Chondrocyte (in vitro differentiated cells): ENCODE measurements at places on chromosomes 6 and 20. TPM values are rescaled to one million over a fixed set of nuclear protein-coding genes. Genes with fewer than 3 reads are reported as not detected.

DNA sequence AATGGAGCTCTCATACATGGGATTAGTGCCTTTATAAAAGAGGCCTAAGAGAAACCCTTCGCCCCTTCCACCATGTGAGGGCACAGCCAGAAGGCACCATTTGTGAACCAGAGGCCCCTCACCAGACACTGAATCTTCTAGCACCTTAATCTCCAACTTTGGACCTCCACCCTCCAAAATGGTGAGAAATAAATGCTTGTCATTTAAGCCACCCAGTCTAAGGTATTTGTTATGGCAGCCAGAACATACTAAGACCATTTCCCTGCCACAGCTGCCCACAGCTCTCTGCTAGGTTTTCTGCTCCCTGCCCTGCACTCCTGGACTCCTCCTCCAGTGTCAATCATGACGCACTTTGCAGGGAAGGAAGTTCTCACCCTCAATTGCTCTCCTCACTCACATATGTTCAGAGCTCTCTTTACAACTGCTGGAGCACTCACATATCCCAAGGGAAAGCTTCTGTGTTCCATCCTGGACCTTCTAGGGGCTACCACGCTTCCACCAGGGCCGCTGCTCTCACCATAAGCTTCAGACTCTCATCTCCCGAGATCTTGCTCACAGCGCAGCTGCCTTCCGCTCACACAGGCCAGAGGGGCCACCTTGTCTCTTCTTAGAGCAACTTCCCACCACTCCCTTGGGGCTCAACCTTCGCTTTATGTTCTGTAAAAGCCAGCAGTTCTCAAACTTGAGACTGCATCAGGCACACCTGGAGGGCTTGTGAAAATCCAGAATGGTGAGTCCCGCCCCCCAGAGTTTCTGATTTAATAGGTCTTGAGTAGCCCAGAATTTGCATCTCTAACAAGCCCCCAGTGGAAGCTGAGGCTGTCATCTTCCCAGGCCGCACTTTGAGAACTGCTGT is 1.6 kb upstream of the LY86 start:
- DNase-seq, result no peak

DNA sequence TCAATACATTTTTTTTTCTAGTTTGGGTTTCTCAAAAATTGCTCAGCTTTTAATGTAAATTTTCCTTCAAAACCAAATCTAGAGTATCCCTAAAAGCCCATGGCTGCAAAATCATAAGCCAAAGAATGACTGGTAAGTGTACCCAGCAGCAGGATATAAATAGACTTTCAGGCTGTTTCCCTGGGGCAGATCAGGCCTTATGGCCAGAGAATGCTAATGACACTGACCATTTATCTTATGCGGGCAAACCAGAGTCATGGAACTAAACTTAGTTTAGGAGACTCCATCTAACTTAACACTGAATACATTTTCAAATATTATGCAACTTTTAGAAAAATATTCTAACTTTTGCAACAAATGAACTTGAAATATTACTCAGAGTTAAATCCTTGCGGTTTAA is 7.4 kb downstream of the OSER1 start:
- DNase-seq, result no peak

SASH1 gene
- total RNA-seq, result 54.2 to 89.3 TPM (median 82.9 TPM) in 3 replicates

HLA-DMB gene
- total RNA-seq, result not detected in 3 replicates

DNA sequence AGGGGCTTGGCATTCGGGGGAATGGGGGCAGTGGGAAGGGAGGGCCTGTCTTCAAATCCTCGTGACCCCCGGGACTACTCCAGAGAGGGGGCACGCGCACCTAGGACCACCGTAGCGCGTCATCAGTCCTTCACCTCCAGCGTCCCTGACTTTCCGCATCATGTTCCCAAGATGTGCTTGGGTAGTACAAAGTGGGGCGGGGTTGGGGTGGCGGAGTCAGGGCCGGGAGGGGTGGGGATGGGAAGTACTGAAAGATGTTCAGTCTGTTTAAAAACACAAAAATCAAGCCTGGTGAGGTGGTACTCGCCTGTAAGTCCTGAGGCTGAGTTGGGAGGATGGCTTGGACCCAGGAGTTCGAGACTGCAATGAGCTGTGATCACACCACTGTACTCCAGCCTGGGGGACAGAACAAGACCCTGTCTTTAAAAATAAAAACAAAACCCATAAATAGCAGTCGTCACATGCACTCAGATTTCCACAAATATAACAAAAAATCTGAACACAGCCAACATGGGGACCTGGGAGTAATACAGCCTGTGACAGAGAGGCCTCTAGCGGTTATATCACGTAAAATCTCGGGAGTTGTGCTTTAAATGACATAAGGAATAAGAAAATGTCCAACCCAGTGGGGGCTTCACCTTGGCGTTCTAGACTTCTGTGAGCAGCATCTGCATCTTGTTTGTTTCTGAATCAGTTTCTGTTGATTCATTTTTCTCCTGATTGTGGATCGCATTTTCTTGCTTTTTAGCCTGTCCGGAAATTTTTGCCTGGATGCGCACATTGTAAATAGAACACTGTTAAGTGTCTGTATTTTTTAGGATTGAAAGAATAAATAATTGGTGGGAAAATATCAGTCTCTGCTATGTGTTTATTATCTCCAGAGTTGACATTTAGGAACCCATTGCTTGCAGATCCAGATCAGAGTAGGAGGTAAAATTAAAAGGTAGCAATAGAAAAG is 698 bp upstream of the LRP11 start:
- no peak for DNase-seq
